ENCODE measurements at places on chromosomes 6 and 20. TPM values are rescaled to one million over a fixed set of nuclear protein-coding genes. Genes with fewer than 3 reads are reported as not detected.

DNA sequence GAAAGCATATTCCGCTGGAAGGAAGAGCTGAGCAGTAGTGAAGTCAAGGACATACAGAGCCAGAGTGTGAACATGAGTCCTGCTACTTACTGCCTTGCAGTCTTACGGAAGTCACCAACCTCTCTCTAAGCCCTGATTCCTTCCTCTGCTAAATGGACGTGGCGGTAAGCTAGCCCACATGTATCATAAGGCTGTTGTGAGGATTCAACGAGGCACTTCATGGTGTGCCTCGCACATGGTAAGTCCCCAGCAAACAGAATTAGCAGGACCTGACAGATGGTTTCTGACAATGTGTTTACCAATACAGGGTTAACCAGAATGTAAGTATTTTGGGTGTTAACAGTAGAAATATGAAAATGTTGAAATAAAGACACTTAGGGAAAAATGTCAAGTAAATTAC is 93.2 kb downstream of the IRF4 start:
- no peak for DNase-seq

ID1 gene
- 99.2 TPM for total RNA-seq

GRCh38 chr6:170345662-170346061 is 39.1 kb downstream of the FAM120B start:
- DNase-seq, result no peak

GRCh38 chr20:34680586-34681175 is 3.8 kb upstream of the PIGU start:
- DNase-seq, result no peak

DNA sequence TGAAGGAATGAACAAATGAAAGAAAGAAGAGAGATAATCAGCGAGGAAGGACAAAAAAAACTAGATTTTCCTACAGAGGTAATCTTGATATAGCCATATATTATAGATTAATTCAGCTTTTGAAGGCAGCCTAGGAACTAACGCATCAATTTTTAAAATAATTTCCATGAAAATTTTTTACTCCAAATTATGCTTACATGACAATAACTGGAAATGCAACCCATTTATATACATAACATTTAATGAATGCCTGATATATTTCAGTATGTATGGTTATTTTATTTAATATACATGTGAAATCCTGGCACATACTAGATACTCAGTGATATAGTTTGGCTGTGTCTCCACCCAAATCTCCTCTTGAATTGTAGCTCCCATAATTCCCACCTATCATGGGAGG is 157.6 kb downstream of the LAMP5 start:
- DNase-seq, result no peak

Data from left ventricle myocardium superior (tissue), 1 donor.